ENCODE measurements at places on chromosomes 1 and 21.

DNA sequence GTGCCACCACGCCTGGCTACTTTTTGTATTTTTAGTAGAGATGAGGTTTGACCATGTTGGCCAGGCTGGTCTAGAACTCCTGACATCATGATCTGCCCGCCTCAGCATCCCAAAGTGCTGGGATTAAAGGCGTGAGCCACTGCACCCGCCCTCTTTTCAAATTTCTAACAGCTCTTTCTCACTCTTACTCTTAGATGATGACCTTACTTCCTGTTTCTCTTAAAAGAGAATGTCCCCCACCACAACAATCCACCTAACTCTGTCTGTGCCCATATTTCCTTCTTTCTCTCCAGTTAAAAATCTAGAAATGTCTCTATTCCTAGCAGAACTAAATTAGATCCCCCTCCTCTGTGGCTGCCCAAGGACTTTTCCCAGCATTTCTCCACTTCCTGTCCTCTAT lies 46.6 kb upstream of the RGS2 start:
- no peak for DNase-seq

DNA sequence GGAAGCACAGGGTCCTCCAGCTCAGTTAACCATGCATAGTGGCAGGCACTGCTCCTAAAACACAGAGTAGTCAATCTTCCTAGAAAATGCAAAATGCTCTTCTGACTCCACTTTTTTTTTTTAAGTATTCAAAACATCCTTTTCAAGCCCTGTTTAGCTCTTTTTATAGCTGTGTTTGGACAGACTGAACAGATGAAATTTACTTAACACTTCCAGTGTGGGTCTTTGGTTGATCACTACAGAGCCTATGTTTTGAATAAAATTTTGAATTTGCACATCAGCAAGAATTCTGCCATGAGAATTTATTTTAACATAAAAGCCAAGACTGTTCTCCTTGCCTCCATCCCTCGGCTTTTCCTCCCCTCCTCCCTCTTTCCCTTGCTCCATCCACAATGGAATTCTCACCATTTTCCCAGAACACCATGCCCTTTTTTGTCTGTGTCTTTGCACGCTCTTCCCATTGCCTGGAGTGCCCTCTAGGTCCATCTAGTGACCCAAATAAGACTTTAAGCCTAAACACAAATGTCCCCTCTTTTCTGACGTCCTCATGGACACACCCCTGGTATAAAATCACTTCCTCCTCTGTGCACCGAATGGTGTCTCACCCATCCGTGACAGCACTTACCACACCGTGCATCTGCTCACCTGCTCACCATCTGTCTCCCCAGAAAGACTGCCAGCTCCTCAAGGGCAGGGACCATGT lies 24.0 kb upstream of the CPT2 start:
- DNase-seq = no peak

DNA sequence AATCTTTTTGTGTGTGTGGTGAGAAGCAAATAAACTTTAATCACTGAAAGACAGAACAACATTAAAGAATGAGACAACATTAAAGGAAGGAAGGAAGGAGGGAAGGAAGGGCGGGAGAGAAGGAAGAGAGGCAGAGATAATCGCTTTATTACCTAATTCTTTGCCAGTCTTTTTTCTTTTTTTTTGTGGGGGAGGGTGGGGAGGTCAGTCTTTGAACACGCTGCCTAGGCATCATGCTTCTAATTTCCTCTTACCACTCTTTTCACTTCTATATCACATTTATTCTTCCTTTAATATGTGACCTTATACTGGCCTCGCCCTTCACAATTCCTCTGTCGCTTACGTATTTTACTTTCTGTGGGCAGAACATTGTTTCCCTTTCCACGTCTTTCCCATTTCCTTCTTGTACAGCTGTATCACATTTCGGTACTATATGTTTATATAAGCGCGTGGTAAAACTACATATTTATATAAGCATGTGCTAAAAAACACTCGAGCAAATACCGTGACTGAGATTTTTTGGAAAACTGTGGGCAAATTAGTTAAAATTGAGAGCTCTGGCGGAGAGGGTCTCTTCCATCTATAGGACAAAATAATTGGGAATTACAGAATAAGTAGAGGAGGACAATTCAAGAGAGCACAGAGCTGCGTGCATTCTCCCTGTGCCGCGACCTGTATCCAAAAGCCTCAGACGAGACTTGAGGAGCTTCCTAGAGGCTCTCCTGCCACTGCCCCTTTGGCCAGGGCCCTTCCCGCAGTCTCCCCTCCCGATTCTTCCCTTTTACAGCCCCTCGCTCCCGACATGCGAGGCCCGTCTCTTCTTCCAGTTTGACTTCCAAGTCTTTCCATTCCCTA lies 823 bp upstream of the PRKAA2 start:
- no peak for DNase-seq

DNA sequence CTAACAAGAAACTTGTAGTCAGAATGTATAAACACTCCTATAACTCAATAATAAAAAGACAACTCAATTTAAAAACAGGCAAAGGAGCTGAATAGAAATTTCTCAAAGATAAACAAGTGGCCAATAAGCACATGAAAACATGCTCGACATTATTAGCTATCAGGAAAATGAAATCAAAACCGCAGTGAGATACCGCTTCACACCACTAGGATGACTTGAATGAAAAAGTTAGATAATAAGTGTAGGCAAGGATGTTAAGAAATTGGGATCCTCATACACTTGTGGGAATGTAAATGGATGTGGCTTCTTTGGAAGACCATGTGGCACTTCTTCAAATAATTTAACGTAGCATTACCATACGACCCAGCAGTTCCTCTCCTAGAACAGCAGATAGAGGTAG lies 8.9 kb downstream of the RALGPS2 start:
- no peak for DNase-seq

DNA sequence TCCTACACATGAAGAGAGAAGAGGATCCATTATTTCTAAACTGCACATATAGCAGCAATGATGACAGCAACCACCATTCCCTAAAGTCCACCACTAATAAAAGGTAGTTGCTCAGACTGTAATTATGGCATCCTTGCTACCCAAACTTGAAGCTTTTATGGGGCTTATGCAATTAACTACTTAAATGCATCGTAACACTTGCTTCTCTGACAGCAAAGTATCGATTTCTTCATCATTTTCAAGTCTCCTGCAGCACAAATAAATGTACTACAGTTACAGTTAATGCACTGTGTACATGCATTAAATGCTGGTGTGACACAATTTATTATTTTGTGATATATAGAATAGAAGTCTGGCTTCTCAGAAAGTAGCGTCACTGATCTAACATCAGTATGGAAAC lies 241.7 kb downstream of the USH2A start:
- no peak for DNase-seq

- peak; percentile 70 for DNase-seq
Measured at GRCh38 chr1:204314171-204314892, 45.4 kb downstream of the PLEKHA6 start.

- no peak for DNase-seq
Measured at GRCh38 chr1:181174861-181175260, 86.4 kb downstream of the IER5 start.

- DNase-seq = no peak
Measured at GRCh38 chr1:162732566-162733335, 57.8 kb upstream of the HSD17B7 start.

DNA sequence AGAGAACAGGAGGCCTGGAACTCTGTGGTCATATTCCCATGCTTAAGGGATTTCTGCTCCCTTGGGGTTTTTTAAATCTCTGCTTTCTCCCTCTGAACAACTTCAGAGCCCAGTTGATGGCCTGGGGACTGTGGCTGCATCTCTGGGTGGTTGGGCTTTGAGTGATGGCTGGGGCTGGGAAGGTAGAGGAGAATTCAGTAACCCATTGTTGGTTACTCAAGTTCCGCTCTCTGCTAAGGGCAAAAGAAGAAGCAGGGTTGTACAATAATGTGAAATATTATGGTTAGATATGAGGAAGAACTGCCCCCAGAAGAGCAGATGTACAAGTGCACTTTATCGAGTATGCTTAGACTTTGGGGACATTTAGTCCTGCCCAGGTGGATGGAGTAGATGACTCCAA lies 72.1 kb upstream of the CNTN2 start:
- DNase-seq = no peak

DNA sequence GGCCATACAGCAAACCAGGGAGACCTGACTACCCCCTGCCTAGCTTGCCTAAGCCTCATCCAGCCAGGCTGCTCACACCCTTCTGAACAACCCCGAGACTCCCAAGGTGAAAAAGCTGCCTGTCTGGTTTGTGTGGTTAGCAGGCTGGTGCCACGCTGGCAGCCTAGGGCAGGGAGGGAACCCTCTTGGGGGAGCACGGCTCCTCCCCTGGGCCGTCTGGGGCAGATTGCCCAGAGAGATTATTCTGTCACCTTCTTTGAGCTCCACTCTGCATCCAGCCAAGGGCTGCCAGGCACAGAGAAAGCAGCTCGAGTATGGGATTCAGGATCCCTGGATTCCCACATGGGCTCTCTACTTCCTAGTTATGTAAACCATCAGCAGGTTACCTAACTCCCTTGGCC lies 27.5 kb upstream of the TCEA3 start:
- DNase-seq = no peak

- DNase-seq = no peak
Measured at GRCh38 chr1:6473156-6473555, 7.2 kb upstream of the TNFRSF25 start.

- DNase-seq = no peak
Measured at GRCh38 chr1:115977499-115978258, 1.4 kb downstream of the SLC22A15 start.

- DNase-seq = peak; percentile 26
Measured at GRCh38 chr1:14263225-14263624, 335.3 kb upstream of the KAZN start.

GRCh38 chr1:167081594-167082156 lies 8.5 kb downstream of the GPA33 start:
- no peak for DNase-seq

GRCh38 chr1:167935216-167936067 lies 1.0 kb upstream of the DCAF6 start:
- no peak for DNase-seq

DNA sequence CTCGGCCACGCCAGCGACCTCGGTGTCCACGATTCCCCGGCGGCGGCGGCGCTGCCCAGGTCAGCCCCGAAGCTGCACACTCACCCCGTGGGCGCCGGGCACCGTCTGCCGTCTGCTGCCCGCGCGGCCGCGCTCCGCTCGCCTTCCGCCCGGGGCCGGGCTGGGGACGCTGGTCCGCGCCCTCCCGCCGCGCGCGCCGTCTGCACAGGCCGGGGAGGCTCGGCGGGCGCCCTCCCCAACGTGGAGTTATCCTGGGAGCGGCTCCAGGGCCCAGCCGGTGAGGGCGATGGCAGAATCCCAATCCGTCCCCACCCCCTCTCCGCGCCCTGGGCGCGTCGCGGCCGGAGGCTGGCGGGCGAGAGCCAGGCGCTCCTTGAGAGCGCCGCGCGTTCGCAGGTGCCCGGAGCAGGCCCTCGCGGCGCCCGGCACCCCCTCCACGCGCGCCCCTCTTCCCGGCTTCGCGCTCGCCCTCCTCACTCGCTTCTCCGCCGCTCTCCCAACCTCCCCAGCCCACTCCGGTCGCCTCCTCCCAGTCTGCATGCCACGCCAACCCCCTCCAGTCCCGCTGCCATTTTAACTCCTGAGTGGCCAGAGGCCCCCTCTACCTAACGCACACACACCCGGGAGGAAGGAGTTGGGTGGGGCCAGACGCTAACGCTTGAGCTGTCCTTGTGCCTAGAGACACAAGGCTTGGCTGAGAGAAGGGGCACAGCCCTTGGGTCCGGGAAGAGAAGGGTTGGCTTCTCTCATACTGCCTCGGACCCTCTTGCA lies at the start of gene LRRN2:
Gene LRRN2, minus strand, starts transcription at position 503 of the 771 bp plus-strand sequence. CDS start 65,746 bp downstream, outside the sequence.
- no peak for DNase-seq

DNA sequence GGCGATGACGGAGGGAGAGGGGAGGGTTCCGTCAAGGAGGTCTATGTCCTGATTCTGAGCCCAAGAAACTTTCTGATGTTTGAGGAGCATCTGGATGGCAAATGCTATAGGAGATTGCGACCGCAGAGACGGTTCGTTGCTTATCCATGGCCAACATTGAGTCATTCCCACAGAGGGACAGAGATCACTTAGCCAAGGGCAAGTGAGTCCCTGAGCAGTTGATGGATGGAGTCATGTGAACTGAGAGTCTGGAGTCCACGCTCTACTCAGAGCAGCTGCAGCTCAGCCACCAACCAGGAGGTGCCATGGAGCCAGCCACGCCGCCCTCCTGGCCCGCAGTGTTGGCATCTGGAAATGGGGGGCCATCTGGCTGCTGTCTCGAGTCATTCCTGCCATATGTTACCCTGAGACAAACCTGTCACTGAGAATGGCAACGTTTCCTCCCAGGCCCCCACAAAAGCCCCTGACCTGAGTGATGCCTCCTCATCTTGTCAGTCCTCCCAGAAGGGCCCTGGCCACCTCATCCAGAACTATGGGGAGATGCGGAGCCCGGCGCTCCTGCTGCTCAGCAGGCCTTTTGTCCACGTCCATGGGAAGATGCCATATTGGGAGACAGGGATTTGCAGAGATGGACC lies 58.6 kb downstream of the ATP5PO start:
- no peak for DNase-seq

- no peak for DNase-seq
Measured at GRCh38 chr1:119298687-119299303, 69.8 kb upstream of the HAO2 start.
